ENCODE measurements at places on chromosomes 3 and 15.
A peak's percentile ranks its signal among the peaks of the same experiment; 100 is the strongest.

DNA sequence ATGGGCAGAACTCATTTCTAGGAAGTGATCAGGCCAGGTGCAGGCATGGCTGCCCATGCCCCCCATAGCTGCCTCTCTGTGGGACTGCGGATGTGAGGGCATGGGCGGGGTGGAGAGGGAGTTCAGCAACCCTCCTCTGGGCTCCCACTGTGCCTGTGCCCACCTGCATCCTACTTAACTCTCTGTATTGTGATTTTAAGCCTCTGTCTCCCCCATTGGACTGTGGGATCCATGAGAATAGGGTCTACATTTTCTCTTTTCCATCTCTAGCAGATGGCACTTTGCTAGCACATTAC, 194.3 kb downstream of the CHST2 start:
- no peak for DNase-seq

GRCh38 chr3:42795621-42796181, 8.6 kb downstream of the HIGD1A start:
- no peak for DNase-seq

DNA sequence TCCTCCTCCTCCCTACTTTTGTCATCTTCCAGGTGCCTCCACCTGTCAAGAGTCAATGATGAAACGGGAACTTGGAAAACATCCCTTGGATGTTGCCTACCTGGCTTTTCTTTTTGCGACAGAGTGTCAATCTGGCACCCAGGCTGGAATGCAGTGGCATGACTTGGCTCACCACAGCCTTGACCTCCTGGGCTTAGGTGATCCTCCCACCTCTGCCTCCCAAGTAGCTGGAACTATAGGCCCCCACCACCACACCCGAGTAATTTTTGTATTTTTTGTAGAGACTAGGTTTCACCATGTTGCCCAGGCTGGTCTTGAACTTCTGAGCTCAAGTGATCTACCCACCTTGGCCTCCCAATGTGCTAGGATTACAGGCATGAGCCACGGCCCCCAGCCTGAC, 42.8 kb downstream of the GPR160 start:
- DNase-seq, result no peak

DNA sequence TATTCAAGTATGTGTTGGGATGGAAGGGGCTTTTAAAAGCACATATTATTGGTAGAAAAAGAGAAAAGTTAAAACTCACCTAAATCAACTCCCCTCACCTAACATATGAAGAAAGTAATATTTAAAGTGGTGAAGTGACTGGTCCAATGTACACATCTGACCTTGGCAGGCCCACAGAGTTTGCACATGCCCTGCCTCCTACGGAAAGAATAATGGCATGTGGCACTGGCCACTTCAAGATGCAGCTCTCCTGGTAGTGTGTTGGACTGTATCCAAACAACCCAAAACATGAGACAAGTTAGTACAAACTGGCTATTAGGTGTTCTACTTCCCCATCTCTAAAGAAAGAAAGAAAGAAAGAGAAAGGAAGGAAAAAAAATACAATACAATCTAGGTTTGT, 117.1 kb downstream of the MECOM start:
- DNase-seq, result peak; percentile 55

DNA sequence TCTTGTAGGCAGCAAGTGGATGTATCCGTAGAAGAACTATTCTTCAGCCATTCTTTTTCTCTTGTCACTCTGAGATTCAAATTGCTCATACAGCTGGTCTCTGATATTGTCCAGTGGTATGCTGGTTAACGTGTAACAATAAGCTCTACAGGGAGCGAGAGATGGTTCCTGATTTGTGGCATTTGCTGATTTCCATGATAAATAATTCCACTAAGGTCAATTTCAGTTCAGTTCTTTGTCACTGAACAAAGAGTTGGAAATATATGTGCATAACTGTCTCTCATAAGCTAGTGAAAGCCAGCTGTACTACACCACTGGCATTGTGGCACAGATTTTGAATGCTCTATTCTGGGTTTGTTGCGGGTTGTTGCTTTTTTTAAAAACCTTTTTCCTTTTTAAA, 131.7 kb downstream of the MTHFS start:
- DNase-seq, result no peak

DNA sequence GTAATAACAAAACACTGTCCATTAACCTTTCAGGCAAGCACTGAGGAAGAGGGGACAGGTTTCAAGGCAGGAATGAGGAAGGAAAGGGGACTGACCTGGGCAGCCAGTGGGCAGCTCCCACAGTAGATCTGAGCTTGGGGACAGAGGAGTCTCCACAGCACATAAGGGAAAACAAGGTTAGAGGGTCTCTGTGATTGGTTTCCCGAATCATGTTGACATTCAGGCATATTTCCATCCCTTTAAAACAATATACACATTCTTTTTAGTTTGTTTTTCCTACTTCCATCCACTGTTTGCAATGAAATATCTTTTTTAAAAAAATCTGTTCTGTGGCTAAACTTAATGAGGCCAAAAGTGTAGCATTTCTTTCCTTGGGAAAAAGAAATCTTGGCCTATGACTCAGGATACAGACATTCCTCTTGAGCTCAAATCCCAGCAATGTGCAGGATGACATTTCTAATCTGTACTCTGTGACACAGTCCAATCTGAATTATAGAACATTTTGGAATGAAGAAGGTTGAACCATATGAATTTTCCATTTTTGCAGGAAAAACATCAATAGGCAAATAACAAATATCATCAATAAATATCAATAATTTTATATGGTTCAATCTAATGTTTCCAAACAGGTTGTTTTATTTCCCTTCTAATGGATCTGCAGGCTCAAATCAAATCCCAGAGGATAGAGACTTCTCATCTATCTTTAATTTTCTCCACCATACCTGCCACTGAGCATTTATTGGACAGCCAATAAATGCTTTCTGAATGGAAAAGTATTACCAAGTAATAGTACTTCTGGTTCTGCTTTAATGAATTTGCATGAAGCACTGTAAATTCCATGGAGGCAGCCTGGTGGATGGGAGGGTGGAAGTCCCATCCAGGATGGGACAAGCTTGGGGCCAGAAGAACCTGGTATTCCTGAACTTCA, 54.1 kb downstream of the ITGB5 start:
- DNase-seq, result no peak

DNA sequence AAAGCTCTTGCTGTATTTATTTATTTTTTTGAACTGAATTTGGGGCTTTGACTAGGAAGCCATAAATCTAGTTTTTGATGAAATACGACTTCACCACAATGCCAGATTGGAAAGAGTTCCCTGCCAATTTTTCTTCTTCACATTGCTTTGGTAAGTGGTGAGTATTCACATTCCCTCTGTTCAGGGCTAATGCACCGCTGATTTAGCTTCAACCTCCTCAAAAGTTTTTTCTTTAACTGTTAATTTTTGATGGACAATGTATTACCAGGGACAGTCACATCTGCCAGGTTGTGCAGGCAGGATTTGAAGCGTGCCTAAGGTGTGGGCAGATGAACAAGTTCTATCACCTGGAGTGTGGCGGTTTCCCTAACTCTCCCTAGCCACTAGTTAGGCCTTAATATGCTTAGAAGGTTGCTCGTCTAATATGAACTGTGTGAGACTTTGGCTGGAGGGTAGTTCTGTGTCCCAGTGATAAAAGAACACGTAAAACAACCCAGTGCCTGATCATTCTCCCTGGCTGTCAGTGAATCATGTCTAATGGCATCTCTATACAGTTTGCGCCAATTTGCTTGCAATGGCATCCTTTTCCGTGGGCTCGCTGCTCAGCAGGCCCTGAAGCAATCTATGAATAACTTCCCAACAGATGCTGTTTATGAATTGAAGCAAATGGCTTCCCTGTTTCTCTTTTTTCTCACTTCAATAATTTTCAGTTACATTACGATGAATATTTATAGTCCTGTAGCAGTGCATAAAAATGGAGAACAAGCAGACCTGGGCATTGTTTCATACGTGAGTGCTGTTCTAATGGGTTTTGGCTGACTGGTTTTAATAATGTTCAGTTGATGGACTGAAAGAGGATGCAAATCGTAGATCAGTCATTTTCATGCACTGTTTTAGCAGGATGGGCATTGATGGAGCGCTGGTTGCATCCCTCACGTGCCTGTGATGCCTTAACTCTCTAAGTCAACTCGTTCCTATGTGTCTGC, 243.2 kb upstream of the SUCLG2 start:
- DNase-seq, result no peak

DNA sequence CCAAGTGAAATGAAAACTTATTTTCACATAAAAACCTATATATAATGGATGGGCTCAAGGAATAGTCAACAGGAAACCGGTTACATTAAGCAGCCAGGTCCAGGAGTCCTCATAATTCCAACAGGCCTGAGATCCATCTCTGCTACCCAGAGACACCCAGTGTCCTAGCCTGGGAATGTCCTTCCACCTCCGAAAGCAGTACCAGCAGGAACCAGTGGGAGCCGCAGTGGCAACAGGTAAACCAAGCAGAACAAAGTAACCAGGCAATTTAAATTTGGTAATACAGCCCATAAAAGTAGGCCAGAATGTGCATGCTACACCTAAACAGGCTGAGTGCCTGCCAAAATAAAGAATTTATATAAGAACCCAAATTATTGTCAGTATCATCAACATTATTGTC, 195.6 kb downstream of the ZBBX start:
- no peak for DNase-seq

GRCh38 chr3:178129109-178129508, 407.1 kb upstream of the KCNMB2 start:
- no peak for DNase-seq

- no peak for DNase-seq
These were observed 347.4 kb upstream of the DCBLD2 start for GRCh38 chr3:99248913-99249312.

GRCh38 chr3:20905210-20905805, 719.3 kb upstream of the SGO1 start:
- no peak for DNase-seq

GRCh38 chr15:66252685-66253417, 699 bp downstream of the MEGF11 start:
- peak; percentile 66 for DNase-seq

GRCh38 chr3:43178891-43179366, 73.0 kb upstream of the POMGNT2 start:
- no peak for DNase-seq

GRCh38 chr3:38164952-38165721, at the start of gene OXSR1:
Gene OXSR1, plus strand, starts transcription at chr3:38165537. Its CDS starts 340 bp downstream, at chr3:38165877.
- peak; percentile 97 for DNase-seq
